Central memory CD4-positive, alpha-beta T cell (primary cell): ENCODE measurements at places on chromosomes 6 and 20.

- no peak for DNase-seq
Observed at GRCh38 chr20:53331151-53331973, 262.3 kb downstream of the ZNF217 start.

DNA sequence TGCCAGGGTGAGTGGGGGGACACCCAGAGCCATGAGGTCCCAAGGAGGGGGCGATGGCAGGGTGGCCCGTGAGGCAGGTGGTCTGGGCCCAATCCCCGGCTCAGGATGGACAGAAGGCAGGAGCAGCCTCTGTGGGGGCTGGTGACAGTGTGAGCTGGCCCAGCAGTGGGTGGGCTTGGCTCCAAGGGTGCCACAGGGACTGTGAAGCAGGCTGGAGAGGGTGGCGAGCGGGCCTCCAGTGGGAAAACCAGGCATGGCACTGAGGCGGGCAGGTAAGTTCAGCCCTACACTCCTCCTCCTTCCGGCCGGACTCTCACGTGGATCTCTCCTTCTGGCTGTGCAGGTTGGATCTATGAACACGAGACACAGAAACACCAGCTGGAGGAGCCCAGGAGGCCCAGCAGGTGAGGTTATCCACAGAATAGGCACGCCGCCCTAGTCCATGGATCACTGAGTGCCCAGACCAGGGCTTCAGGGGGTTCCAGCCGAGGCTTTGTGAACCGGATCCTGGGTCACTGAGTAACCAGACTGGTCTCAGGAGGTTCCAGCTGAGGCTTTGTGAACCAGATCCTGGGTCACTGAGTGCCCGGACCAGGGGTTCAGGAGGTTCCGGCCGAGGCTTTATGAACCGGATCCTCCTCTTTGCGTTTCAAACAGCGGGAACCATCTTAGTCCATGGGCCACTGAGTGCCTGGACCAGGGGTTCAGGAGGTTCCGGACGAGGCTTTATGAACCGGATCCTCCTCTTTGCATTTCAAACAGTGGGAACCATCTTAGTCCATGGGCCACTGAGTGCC, 76.4 kb upstream of the BHLHE23 start:
- no peak for DNase-seq

DNA sequence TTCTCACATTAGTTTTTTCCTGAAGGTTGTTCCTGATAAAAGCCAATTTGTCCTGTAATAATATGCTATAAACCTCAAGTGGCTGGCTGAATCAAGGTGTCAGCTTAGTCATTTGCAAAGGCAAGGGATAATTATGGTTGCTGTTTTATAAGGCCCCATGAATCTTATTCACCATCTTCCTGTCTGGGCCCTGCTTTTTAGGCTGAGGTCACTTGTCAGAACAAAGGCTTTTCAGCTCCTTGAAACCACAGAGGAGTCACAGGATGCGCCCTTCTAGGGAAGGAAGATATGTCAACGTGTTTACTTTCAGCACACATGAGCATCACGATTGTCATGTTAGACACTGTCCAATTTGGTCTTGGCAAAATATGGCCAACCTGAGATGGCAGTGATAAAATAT, 64.8 kb upstream of the NAA20 start:
- peak; percentile 9 for DNase-seq

- no peak for DNase-seq
Observed at GRCh38 chr20:57108742-57109570, 157.5 kb downstream of the BMP7 start.

GRCh38 chr6:47701363-47701762, 3.0 kb downstream of the ADGRF4 start:
- DNase-seq, result no peak

DNA sequence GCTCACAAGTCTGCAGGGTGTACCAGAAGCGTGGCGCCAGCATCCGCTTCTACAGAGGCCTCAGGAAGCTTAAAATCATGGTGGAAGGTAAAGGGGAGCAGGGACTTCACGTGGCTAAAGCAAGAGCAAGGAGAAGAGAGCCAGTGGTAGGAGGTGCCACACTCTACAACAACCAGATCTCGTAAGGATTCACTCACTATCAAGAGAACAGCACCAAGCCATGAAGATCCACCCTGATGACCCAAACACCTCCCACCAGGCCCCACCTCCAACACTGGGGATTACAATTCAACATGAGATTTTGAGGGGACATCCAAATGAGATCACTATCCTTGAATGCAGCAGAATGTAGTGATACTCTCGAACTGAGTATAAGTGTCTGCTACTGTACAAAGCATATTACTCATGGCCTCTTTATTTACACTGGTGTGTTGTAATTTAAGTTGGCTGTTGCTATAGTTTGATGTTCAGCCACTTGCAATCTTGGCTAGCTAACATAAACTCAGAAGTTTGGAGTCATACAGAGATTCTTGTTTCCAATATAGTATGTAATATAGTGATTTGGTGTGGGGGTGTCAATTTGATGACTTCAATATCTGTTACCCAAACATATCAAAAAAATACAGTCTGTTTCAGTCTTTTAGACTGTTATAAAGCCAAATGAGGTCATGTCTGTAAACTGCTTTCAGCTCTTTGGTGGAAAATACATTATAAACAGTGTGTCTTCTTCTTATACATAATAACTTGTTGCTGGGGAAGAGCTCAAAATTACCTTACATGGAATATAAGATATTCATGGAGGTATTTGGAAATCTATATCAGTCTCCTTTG, 39.4 kb upstream of the MYLIP start:
- DNase-seq, result no peak

DNA sequence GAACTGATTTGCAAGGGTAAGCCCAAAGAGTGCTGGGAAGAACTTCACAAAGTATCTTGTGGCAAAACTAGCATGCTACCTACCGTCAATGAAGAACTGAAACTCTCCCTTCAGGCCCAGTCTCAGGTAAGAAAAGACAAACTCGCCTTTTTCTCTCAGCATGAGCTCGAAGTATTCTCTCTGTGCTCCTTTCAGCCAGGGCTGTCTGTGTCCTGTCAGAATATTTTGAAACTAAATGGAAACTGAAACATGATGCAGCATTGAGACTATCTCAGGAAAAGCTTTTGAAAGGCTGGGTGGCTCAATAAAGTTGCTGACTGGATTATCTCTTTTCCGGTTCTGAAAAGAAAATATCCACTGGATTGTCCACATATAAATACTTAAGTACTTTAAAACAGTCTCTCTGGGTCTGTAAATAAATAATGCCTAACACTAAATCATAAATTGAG, 696 bp downstream of the CALHM5 start:
- DNase-seq, result no peak

GRCh38 chr6:167907837-167908681, 81.3 kb downstream of the AFDN start:
- no peak for DNase-seq

- DNase-seq, result no peak
Observed at GRCh38 chr20:9035126-9035525, 33.8 kb upstream of the PLCB4 start.

DNA sequence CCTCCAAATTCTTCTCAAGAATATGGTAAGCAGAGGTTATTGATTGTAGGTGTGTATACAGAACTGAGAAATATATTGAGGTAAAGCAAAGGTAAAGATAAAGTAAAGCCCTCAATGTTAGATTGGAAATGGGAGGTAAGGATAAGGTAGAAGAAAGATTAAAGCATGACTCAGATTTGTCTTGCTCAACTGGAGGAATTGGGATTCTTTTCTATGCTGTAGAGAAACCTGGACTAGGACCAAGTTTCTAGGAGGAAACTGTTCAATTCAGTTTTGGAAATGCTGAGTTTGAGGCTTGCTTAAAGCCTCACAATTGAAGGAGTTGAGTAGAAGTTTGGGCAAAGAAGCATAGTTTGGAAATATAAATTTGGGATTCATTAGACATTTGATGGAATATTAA, 634.0 kb upstream of the PTCHD4 start:
- DNase-seq, result no peak

DNA sequence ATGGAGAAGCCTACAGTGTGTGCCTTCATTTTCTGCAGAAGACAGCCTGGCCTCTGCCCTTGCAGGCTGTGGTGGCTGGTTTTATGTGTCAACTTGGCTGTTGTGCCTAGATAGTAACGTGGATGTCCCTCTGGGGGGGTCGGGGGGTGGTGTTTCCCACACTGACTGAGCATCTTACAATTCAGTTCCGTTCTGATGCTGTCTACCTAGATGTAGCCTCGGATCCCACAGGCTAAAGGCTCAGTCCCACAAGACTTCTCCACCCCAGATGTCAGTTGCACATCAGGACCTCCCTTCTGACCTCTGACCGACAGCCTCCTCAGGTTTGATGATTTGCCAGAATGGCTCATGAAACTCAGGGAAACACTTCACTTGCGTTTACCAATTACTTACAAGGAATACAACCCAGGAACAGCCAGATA, 4.4 kb downstream of the PYGB start:
- no peak for DNase-seq
